ENCODE measurements at places on chromosomes 11 and 22.

DNA sequence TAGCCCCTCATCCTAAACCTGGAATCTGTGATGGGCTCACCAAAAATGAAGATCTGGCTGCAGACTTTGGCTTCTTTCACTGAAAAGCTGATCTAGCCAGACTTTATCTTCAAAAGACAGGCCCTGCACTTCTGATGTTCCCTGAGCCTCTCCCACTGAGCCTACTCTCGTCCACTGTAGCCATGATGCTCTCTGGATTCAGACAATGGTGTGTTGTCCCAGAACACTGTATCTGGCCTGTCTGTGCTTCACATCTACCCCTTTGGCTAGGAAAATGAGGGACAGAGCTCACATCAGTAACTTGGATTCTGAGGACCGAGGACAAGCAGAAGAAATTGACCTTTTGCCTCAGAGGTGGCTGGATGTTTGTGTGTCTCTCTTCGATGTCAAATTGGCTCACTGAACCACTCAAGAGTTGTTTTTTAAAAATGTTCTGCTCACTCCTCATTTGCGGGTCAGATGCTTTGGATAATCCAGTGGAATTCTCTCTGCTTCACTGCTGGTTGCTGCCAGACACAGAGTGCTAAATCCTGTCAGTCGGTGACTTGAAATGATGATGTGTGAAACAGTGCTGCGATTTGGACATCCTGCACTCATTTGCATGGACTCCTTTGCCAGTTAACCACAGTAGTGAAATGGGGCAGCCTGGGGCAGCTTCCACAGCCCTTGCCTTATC is 67.5 kb downstream of the ARFGAP2 start:
- peak; percentile 13 for DNase-seq

DNA sequence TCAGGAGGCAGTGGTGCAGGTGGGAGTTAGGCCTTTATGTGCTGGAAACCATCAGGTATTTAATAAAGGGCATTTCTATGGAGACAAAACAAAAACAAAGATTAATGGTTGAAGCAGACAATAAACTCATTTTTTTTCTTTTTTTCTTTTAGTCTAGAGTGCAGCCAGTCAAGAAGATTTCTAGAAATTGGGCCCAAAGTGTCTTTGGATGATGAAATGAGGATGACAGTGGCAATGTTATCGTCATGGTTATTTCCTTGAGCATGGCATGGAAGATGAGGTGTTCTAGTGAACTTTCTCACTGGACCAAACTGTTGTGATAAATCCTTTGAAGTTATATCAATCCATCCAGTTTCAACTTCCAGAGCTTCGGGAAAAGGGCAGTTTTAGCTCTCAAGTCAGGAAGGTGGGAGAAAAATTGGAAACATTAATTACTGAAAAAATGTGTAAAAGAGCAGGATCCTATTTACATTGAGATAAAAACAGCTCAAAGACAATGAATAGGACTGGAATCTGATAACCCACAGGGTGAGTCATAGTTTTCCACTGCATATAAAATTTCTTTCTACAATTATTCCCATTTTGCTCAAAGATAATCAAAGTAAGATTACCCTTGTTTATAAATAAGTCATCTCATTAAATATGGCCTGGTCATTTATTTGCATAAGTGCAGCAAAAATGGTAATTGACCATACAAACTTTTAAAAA is 33.0 kb downstream of the PRR5L start:
- no peak for DNase-seq

GRCh38 chr11:18203723-18204122 is 31.1 kb downstream of the MRGPRX4 start:
- DNase-seq, result peak; percentile 4

GRCh38 chr11:91219535-91219934 is 996.7 kb upstream of the CHORDC1 start:
- DNase-seq, result peak; percentile 71

DNA sequence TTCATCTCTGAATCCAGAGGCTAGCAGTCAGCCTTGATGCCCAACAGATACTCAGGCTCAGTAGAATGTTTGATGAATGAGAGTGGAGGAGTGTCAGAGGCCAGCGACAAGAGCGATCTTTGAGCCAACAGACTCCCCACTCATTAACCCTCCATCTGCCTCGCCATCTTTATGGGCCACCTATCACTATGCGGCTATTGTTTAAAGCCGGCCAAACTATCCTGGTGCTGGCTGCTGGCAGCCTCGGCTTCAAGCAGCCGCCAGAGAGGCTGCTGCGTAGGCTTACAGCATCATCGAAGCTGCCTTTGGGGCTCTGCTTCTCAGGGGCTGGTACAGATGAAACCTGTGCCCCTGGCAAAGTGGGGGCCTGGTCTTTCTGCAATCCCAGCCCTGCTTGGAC is 525.6 kb downstream of the INSC start:
- DNase-seq, result no peak

GRCh38 chr22:40397396-40397795 is 27.0 kb downstream of the SGSM3 start:
- peak; percentile 17 for DNase-seq

DNA sequence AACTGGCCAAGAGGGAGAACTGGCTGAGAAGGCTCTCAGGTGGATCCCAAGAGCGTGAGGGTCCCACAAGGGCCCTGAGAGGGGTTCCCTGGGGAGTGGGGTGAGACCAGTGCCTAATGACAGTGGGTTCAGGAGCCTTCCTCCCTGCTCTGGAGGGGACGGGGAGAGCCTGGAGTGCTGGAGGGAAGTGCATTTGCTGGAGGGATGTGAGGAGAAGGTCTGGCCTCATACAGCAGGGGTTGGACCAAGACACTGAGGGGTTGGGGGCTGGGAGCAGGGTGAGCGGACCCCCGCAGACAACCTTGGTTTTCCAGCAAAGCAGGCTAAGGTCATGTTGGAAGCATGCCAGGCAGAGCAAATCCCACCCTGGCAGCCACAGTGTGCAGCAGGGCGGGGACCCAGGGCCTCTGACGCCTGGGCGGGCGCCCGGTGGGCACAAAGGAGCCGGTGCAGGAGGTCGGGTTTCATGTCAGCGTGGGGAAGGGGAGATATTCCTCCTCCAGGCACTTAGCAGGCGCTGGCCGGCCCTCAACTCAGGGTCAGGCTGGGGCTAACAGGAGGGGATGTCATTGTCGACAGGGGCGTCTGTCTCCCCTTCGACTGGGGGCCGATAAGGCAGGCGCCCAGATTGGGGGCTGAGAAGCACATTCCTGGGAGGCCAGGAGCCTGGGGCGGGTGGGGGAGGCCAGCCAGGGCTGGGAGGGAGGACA is 3.1 kb upstream of the DERL3 start:
- DNase-seq, result no peak

DNA sequence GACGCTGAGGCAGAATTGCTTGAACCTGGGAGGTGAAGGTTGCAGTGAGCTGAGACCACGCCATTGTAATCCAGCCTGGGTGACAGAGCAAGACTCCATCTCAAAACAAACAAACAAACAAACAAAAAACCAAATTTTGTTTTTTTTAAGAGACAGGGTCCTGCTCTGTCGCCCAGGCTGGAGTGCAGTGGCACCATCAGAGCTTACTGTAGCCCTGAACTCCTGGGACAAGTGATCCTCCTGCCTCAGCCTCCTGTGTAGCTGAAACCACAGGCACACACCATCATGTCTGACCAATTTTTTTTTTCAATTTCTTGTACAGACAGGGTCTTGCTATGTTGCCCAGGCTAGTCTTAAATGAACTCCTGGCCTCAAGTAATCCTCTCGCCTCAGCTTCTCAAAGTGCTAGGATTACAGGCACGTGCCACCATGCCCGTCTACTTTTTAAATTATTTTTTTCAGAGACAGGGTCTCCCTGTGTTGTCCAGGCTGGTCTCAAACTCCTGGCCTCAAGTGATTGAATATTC is 13.2 kb upstream of the PPM1F start:
- DNase-seq, result no peak

- DNase-seq, result no peak
Observed at GRCh38 chr11:17952487-17952886, 60.4 kb downstream of the SERGEF start.

GRCh38 chr11:67438158-67438902 is 848 bp upstream of the PTPRCAP start:
- no peak for DNase-seq

- no peak for DNase-seq
Observed at GRCh38 chr11:76747153-76747914, 35.8 kb upstream of the TSKU start.

GRCh38 chr22:27934069-27934468 is 15.0 kb upstream of the PITPNB start:
- no peak for DNase-seq

DNA sequence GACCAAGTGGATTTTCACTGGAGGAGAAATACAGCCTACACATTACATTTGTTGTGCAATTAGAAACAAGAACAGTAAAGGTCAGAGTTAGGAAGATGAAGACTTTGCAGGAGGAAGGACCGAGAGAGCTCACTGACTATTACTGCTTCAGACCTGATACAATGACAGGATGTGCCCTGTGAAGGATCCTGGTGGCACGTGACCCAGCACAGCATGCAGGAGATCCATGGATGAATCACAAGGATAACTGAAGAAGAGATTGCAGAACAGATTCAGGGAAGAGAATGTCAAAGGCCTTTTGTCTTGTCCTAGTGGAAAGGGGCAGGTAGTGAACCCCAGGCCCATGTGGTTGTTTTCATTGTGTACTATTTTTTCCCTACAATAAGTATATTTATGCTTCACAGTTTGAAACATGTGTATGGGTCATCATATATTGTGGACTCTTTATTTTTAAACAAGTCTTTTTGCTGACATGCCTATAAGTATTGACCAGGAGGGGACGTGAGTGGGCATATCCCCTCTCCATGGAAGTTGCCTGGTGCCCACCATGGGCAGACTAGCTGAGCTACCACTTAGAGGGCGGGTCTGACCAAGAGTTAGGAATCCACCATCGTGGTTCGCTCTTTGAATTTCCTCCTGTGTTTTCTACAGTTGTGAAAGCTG is 44.3 kb downstream of the RASSF10 start:
- DNase-seq, result no peak

GRCh38 chr22:30190574-30190973 is 56.0 kb downstream of the LIF start:
- no peak for DNase-seq

GRCh38 chr22:48695251-48695650 is 1132.4 kb downstream of the BRD1 start:
- peak; percentile 70 for DNase-seq

DNA sequence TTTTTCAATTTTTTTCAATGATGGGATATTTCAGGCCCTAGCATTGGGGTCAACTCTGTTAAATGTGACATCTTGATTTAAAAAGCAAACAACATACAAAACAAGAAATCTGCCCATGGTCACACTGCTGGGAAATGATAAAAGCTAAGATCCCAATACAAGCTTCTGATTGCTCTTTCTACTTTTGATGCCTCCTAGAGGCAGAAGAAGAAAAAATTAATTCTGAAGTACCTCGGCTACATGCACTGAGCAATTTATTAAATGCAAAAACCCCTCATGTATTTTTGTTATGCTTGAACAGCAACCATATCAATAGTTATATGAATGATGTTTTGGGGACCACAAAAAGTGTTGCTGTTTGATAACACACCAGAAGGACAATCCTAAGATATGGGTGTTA is 342.1 kb upstream of the NARS2 start:
- no peak for DNase-seq

DNA sequence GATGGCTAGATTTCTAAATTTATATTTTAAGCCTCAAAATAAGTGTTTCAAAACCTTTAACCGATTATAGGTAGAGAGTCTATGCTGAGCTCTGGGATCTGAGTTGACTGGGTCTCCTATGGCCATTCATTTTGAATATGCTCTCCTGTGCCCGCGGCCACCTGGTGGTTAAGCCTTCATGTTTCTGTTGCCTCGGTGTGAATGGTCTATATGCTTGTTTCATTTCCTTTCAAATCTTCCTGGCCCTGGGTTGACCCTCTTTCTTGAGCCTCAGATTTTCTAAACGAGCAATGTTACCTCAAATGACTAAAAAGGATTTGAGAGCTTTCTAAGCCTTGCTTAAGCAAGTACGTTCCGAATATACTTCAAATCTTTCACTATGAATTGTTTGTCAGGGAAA is 789.4 kb upstream of the KIRREL3 start:
- no peak for DNase-seq

- peak; percentile 61 for DNase-seq
Observed at GRCh38 chr11:6321961-6322362, 1.7 kb upstream of the CAVIN3 start.

DNA sequence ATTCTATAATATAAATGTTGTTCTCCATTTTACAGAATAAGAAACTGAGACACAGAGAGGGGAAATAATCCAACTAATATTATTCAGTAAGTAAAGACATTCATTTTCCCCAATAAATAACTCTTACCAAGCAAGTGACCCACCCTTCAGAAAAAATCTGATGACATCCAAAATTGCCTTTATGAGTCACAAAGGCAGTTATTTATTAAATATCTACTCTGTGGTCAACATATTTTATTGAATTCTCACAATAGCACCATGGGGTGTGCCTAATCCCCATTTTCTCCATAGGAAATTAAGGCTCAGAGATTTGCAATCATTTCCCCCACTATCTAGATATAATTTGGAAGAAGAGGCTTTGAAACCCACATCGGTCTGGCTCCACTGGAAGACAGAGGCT is 161.5 kb upstream of the ISX start:
- DNase-seq, result peak; percentile 45

DNA sequence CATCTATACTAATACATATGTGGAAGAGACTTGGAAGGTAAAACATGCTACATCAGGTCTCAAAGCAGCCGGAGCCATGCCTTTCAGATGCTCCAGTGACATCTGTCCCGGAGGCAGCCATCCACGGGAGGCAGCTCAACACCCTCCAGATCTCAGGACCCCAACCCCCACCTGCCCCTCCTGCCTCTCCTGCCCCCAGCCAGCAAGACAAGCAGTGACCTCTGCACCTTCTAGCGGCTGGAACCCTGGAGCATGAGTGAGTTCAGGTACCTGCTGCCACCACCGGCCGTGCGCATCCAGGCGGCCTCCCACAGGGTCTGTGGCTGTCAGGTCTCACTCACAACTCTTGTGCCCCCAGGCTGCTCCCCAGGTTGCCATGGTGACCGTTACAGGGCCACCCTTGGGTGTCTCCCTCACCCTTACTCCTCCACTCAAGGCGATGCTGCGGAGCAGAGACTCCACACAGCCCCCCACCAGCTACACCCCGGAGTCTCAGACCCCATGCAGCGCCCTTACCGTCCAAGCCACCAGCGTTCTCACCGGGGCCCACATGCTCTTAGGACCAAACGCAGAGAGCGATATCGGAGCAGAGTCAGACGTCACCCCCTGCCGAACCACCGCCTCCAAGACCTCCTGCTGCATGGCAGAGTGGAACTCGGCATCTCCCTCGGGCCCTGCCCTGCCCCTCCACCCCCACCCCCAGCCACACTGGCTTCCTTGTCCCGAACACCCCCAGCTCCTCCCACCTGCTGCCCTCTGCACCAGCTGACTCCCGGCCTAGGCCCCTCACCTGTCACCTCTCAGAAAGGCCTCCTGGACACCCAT is 34.7 kb downstream of the CERK start:
- DNase-seq, result no peak

GRCh38 chr11:91650802-91651201 is 573.8 kb upstream of the FAT3 start:
- no peak for DNase-seq

GRCh38 chr11:107770551-107770951 is 58.7 kb upstream of the SLN start:
- peak; percentile 45 for DNase-seq

DNA sequence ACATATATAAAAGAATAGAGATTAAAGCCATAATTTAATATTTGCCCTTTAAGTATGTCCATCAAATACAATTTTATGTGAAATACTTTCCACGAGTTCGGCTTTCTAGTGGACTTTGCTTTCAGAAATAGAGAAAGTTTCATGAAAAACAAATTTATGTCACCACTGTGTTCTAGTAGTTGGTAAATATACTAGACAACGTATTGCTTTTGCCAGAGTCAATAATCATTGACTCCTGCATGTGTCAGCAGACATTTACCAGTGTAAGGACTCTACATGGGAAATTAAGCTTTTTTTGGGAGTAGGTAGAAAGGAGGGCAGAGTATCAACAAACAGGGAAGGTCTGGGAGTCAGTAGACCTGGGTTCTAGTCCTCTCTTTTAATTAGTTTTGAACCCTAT is 32.3 kb upstream of the CAT start:
- DNase-seq, result no peak

Measured in fibroblast of skin of abdomen (primary cell).